ENCODE measurements at places on chromosomes 3 and 15.

- DNase-seq: no peak
These were observed 25.4 kb downstream of the CXCR6 start for GRCh38 chr3:45968706-45969105.

GRCh38 chr15:43209059-43209824 lies 11.6 kb downstream of the EPB42 start:
- DNase-seq: peak; percentile 11

- DNase-seq: peak; percentile 71
These were observed 71.3 kb upstream of the LRTM1 start for GRCh38 chr3:54999159-54999558.

DNA sequence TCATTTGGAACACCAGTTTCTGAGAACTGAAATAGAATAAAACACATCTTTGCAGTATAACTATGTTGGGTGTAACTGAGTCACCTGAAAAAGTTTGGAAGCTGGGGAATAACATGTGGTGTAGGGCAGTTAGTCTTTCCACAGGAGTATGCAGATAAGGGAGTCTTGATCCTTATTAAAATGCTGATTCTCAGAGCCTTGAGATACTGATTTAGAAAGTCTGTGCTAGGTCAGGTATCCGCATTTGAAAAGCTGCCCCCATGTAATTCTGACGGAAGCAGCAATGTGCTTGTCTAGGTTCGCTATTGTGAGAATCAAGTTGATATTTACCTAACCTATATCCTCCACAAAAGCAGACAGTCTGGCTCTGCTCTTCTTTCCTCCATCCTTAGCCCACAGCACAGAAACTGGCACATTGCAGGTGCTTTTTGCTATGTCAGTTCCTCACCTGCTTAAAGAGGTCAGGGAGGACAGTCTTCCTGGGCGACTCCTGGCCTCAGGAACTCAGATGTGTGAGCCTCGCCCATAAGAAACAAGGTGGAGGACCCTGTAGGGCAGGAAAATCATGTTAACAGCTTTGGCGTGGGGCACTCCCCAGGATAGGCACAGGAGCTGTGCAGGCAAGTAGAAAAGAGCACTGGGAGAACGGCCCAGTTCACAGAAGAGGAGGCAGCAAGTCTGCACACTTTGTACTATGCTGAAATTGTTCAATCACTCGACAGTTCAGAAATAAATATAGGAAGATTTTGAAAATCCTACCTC lies 27.6 kb upstream of the SRPRB start:
- DNase-seq: no peak

DNA sequence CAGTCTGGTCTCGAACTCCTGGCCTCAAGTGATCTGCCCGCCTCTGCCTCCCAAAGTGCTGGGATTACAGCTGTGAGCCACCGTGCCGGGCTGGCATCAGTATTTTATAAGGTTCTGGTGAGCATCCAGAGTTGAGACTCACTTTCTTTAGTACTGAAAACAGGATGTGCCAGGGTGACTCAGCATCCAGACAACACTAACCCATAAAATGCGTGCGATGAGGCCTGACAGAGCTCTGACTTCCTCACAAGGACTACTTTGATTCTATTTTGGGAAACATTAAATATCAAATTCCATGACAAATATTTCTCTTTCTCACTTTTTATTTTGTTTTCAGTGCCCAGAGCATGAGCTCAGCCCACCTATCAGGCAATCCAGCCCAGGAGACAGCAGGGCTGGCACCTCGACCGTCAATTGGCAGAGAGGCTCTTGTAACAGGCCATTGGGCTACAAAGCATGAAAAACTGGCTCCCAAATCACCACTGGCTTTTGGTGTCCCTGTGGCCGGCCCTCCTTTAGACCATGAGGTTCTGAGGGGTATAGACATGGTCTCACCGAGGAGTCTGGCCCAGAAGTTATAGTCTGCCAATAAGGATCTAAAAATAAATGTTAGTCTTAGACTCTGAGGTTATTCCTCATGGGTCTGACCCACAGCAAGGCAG lies 75.0 kb downstream of the FEM1B start:
- DNase-seq: peak; percentile 46

All from OCI-M1 (cell line).